Activated CD8-positive, alpha-beta memory T cell treated with anti-CD3 and anti-CD28 coated beads for 4 hours (primary cell): ENCODE measurements at places on chromosomes 2 and 18.

GRCh38 chr2:57753636-57754035 lies 293.0 kb upstream of the VRK2 start:
- DNase-seq: no peak

DNA sequence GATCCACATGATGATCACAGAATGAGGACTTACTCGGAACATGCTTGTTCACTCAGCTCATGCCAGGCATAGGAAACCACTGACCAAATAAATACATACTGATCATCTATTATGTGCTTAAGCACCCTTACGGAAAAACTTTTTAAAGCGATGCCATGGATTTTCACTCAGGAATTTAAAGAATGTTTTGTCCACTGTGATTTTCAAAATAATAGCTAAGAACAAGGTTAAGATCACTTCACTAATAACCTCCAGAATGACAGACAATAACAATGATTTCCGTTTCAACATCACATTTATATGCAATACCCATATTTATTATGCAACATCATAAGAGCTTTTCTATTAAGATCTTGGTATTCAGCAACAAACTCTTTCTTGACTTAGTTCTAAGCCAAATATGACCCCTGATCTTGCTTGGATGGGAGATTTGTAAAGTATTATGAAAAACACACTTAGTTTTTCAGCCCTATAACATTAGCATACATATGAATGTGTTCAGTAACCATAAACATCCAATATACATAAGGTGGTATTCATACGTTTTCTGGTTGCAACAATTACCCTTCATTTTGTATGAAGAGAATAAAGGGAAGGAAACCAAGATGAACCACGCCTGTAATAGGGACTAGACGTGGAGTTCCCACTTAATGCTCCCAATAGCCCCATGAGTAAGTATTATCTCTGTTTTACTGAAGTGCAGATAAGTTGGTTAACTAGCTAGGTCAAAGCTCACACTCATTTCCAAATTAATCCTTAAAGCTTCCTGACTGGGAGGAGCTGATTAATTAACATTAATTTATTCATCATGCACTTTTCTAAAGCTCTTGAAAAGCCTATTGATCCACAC lies 1.9 kb downstream of the CD302 start:
- DNase-seq: no peak

DNA sequence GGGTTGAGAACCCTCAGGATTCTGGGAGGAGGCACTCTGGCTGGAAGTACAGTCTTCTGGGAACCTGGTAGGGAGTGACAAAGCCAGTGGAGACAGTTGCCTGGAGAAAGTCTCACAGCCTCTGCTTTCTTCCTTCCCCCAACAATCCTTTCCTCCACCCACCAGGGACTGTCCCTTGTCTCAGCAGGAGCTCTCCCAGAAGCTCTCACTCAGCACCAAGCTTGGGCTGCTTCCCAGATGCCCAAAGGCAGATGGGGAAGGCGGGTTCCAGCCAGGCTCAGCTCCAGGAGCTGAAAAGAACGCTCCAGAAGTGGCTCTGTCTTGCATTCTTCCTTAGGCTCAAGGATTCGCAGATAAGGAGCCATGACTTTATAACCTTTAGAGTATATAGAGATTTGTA lies 7.6 kb upstream of the NAGK start:
- no peak for DNase-seq

GRCh38 chr2:214484701-214485100 lies 73.8 kb downstream of the VWC2L start:
- DNase-seq: no peak

- DNase-seq: no peak
Measured at GRCh38 chr2:69466728-69467127, 29.5 kb upstream of the NFU1 start.
